ENCODE measurements at places on chromosomes 6 and 20. TPM values are rescaled to one million over a fixed set of nuclear protein-coding genes. Genes with fewer than 3 reads are reported as not detected.

DNA sequence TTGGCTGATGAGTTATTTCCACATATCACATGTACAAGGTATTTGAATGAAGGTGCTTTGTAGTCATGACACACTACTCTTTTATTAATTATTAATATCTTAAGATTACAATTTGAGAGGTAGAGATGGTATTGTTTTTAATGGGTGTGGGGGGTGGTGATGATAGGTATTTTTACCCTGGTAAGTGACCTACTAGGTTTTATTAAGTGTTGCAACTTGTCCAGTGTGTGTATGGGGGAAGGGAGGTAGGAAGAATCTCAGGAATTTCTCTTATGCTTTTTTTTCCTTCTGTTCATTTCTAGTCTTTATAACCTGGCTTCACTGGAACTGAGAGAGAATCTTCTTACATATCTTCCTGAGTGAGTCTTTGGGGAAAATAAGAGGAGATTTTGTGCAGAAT is 101.4 kb downstream of the LRRC1 start:
- DNase-seq: no peak

DNA sequence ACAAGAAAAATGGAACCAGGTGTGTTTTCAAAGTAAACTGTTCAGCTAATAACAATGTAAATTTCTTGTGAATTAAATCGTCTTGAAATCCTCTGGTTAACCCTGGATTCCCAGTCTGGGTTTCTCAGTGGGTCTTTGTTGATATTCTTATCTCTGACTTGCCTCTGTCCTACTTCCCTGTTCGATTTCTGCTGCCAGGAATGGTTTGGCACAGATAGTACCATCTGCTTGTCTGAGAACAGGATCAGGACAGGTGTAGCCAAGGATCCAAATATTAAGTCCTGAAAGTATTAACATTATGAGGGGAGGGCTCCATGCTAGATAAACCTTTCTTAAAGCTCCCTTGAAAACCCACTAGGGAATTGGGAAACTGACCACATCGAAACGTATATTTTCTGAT is 30.1 kb downstream of the ARFGEF2 start:
- no peak for DNase-seq

Gene CLDN20
- not detected for total RNA-seq

- DNase-seq: no peak
These were observed 96.6 kb upstream of the LOC128125822 start for GRCh38 chr6:63475707-63476106.

DNA sequence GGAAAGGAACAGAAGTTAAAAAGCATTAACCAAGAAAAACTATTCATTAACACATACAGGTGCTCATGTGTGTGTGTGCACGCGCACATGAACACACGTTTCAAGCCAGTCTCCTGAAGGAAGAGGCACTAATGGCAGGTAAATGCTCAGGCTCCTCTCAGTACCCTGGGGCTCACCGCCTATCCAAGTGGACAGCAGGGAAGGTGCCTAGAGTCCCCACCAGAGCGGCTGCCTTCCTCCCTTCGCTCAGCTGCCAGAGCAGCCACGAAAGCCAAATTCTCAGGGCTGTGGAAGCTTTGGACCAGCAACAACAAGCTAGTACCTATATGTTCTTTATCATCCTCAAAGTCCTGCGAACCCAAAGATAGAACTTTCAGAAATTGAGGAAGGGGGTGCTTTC is 42.6 kb downstream of the PLCG1 start:
- DNase-seq: peak; percentile 14

DNA sequence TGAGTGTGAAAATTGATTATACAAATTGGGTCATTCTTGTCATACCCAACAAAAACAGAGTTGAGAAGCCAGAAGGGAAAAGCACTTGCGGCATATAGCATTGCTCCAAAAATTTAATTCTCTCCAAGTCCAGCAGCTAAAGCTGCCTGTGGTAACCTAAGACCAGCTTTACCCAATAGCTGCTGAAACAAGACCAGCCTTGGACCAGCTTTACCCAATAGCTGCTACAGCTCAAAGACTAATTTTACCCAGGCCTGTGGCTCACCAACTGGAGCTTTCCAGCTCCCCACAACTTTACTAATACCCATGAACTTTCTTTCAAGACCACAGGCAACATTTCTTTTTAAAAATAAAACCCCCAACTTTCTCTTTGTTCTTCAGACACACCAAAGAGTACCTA is 32.8 kb upstream of the ZNF133 start:
- DNase-seq: no peak

- no peak for DNase-seq
These were observed 166.2 kb downstream of the SCML4 start for GRCh38 chr6:107657755-107658461.

Gene KIF25
- total RNA-seq: 0.23 TPM

GRCh38 chr20:90651-91050 is 3.2 kb downstream of the DEFB125 start:
- no peak for DNase-seq

DNA sequence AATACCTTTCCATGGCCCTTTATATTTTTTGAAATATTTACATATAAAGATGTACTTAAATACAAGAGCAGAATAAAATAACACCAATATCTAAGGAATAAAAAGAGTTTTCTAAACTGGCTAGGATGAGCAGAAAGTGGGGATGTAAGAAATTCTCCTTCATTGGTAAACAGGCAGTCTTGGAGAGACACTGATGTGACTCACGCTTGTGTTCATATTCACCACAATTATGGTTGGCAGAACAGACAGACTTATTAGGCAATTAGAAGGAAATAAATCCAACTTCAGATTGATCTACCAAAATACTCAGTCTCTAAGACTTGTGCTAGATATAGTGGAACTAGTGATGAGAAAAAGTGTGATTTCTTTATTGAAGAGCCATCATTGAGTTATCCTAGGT is 463.7 kb downstream of the CDC5L start:
- DNase-seq: no peak

GRCh38 chr6:113856625-113857555 is at the start of gene MARCKS:
Gene MARCKS (plus strand): TSS chr6:113857345. CDS start chr6:113857746, 401 bp downstream.
- peak; percentile 86 for DNase-seq

GRCh38 chr20:20427227-20427864 is 59.4 kb downstream of the INSM1 start:
- no peak for DNase-seq

DNA sequence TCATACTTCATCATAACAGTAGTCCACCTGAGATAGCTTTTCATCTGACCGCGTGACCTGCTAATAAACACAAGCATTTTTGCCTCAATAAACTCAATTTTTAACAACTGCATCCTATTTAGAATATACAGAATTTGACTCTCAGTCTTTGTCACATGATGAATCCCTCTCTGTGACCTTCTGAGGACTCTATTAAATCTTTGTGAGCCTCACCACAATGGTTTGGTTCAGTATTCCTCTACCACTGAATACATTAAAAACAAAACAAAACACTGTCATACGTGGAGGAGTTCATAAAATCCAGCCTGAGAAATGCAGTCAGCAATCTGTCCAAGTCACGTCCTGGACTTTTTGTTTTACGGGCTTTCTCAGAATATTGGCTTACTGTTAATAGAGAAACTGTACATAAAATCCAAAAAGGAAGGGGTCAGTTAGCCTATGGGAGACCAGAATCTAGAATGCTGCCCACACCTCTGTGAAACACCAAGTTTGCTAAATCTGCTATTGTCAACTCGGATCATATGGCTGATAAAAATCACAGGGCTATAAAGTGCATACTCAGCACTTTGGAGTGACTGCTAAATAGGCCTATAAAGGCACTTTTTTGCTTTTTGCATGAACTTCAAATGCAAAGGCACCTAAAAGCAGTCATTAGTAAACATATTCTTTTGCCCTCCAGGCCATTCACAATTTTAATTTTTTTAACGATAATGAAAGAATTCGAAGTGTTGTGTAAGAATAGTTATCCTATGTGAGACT is 190.3 kb upstream of the HDDC2 start:
- DNase-seq: no peak

DNA sequence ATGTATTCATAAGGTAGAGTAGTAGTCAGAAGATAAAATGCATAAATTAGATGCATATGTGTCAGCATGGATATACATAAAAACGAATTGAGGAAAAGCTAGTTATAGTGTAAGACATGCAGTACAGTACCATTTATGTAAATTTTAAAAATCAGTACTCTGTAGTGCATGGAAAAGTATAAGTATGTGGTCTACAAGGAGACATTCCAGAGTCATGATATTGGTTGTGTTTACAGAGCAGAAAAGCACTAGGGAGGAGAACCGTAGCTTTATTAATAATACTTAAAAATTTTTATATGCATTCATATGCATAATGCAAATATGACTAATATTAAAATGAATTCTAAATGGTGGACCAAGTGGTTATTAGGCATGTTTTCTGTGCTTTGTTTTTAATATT is 220.0 kb downstream of the ZFAND3 start:
- no peak for DNase-seq

Gene C6orf141
- total RNA-seq: 9.3 TPM

DNA sequence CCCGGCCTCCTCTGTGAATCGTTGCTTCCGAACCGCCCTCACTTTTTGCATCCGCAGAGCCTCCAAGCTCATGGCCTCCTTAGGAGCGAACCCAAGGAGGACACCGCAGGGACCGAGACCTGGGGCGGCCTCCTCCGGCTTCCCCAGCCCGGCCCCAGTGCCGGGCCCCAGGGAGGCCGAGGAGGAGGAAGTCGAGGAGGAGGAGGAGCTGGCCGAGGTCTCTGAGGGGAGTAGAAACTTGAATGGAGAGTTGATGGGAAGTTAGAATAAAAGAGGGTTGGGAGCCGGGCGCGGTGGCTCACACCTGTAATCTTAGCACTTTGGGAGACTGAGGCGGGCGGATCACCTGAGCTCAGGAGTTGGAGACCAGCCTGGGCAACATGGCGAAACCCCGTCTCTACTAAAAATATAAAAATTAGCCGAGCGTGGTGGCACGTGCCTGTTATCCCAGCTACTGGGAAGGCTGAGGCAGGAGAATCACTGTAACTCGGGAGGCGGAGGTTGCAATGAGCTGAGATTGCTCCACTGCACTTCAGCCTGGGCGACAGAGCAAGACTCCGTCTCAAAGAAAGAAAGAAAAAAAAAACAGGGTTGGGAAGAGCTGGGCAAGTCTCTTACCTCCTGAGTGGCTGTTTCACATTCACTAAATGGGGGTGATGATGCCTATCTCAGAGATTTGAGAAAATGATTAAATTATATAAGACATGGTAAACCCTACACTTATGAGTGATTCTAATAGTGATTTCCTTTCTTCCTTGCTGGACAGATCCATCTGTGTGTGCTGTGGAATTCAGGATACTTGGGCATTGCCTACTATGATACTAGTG is 805 bp downstream of the MSH5 start:
- DNase-seq: no peak

GRCh38 chr20:43549416-43550065 is 9.3 kb upstream of the SGK2 start:
- peak; percentile 21 for DNase-seq

Gene CST4
- total RNA-seq: not detected

- no peak for DNase-seq
These were observed 19.6 kb upstream of the MICB start for GRCh38 chr6:31478186-31478950.

Gene ENTPD6
- 41.2 TPM for total RNA-seq

GRCh38 chr6:71446470-71446869 is 157.9 kb downstream of the OGFRL1 start:
- no peak for DNase-seq

GRCh38 chr20:8190043-8190880 is 58.2 kb downstream of the PLCB1 start:
- DNase-seq: no peak

GRCh38 chr20:58377766-58378401 is 11.1 kb upstream of the VAPB start:
- DNase-seq: no peak

DNA sequence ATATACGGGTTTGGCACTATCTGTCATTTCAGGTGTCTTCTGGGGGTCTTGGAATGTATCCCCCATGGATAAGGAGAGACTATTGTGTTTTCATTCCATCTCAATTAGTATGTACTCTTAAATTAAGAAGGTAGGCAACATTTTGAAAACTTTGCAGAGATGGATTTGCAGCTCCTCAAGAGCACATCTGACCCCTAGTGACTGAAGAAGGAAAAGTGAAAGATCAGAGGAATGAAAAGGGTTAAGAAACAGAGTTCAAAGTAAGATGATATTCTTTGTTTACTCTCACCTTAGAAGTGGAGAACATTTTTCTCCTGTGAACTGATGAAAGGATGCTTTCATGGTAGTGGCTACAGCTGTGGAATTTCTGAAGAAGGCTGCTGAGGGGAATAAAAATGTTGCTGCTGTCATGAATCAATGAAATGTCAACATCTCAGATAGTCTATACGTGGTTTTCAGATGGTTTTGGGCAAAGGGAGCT is 41.5 kb downstream of the SH3BGRL2 start:
- no peak for DNase-seq

- DNase-seq: no peak
These were observed 21.9 kb downstream of the RIMS1 start for GRCh38 chr6:71908162-71908765.

Gene NCOA6
- total RNA-seq: 11.3 TPM

DNA sequence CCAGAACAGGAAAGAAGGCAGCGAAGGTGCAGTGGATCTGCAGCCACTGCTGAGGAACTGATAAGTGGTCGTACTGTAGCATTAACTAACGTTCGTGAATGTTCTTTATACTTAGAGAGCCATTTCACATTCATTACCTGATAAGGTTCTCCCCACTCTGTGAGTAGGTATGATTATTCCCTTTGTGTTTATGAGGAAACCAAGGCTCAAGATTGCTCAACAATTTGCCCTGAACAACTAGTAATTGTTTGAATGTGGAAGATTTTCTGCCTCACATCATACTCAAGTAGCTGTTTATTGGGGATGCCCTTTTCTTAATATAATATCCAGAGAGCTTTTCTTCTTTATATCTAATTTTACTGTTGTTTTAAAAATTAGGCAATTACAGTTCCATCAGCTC is 24.9 kb upstream of the ELOVL5 start:
- DNase-seq: no peak

- no peak for DNase-seq
These were observed 35.2 kb downstream of the SAMD3 start for GRCh38 chr6:130187335-130188206.

- DNase-seq: no peak
These were observed 162.1 kb downstream of the PTPRK start for GRCh38 chr6:128358244-128358776.

Gene IYD
- 0.75 TPM for total RNA-seq

Gene EYS
- 0.06 TPM for total RNA-seq

Gene ELOVL2
- 1.4 TPM for total RNA-seq

Gene PTPN1
- 10.0 TPM for total RNA-seq

GRCh38 chr20:62178316-62179161 is 4.3 kb upstream of the MTG2 start:
- DNase-seq: peak; percentile 49

DNA sequence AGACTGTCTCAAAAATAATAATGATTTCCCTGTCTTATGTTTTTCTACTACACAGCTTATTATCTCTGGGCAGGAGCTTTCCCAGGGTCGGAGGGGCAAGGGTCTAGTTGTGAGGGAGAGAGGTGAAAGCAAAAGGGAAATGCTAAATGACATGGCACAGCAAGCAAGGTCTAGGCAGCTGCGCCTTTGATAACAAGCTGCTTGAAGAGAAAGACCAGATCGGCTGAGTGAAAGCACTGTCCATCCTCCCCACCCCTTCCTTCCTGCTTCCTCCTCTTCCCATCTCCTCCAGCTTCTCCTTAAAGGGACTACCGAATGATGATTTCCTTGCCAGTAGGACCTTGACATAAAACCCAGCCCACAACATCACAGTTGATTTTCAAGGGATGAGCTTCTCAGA is 158.1 kb upstream of the AKAP12 start:
- DNase-seq: no peak

GRCh38 chr6:20159781-20160540 is 52.3 kb downstream of the MBOAT1 start:
- no peak for DNase-seq
